CD4-positive, alpha-beta T cell treated with Interleukin-21 for 1 hour (primary cell): ENCODE measurements at places on chromosomes 4 and X.

- no peak for DNase-seq
These were observed 103.1 kb upstream of the FAM47B start for GRCh38 chrX:34839451-34839850.

DNA sequence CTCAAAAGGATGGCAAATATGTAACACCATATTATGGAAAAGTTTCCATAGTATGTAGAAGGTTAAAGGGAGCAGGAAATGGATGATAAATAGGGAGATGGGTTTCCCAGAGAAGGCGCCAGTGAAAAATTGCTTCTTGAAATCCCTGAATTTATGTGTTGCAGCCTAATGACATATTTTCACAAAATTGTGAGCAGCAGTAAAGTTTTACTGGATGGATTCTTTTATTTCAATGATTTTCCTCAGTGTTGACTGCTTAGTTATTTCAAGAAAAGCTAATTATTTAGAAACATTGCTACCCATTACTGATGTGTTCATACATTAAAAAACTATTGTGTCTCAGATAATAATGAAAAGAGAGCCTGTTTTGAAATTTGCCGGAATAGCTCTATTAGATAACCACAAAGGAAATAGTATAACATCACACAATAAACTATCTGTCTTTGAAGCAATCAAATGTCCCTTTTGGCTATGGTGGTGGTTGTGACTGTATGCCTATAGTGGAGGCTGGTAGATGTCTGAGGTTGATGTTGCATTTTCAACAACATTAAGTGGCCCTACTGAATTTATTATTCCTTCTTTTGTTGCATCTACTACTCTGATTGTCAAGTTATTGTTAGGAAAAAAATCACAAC lies 169.9 kb upstream of the HAND2 start:
- DNase-seq: no peak

- DNase-seq: no peak
These were observed 95.9 kb downstream of the CFAP299 start for GRCh38 chr4:80431203-80431965.

- DNase-seq: peak; percentile 67
These were observed at the start of the genes DHRSX and ZBED1 for GRCh38 chrX:2500803-2501558. Gene DHRSX (minus strand): TSS chrX:2500976. CDS start chrX:2500925, 51 bp downstream. Gene ZBED1 (minus strand): TSS chrX:2500976. CDS start chrX:2490719, 10,257 bp downstream.

- DNase-seq: no peak
These were observed 200.0 kb downstream of the BCOR start for GRCh38 chrX:39897741-39898097.

DNA sequence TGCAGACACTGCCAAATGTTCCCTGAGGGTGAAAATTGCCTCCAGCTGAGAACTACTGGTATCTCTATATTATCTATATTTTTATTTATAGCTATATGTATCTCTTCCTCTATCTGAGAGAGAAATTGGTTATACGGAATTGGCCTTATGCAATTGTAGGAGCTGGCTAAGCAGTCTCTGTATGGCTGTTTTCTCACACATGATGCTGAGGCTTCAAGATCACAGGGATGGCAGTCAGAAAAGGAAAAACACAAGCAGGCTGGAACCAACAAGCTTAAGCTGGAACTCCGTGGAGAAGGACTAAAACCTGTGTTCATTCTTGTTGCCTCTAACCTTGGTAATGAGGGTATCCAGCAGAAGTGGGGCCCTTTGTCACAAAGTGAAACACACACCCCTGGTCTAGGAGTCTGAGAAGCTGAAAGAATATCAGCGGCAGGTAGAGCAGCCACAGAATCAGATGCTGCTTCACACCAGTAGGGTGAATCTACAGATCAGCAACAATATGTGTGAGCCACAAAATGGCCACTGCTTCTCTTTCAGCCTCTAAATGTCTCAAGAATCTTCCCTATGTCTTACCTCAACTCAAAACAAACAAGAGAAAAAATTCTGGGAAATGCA lies 166.5 kb upstream of the PPP1R2C start:
- peak; percentile 52 for DNase-seq

DNA sequence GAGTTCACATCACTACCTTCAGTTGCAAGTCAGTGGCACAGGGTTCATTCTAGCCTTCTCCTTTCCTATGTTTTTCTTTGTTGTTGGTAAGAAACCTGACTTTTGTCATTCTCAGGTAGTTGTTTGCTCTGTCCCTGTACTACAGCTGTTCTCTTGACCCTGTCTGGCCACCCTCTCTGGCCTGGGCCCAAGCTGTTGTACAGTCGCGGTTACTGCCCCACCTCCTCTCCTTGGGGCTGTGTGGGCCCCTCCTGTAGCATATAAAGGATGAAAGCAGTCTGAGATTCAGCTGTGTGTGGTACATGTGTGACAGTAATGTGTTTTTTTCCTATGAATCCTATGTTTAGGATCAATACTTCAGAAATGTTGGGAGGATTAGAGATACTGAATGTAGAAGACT lies 12.5 kb downstream of the MOB1B start:
- DNase-seq: no peak

- no peak for DNase-seq
These were observed 167.5 kb downstream of the DCTD start for GRCh38 chr4:182749667-182750167.

DNA sequence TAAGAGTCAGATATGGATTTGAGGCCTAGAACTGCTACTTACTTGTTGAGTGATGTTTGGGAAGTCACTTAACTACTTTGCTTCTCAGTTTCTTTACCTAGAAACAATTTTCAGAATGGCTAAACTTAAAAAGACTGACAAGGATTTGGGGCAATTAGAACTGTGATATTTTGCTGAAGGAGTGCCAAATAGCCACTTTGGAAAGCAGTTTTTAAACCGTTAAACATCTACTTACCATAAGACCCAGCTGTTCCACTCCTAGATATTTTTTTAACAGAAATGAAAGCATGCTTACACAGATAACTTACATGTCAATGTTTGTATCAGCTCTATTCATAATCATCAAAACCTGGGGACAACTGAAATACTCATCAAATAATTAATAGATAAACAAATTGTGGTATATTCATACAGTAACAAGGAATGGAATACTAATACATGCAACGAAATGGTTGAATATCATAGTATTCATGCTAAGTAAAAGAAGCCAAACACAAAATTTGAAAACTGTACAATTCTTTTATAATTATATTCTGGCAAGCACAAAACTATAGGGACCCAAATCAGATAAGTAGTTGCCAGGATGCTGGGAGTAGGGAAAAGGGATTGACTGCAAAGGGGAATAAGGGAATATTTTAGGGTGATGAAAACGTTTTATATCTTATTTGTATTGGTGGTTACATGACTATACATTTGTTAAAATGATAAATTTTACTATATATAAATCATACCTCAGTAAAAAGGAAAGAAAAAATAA lies 24.0 kb downstream of the RPA4 start:
- no peak for DNase-seq

GRCh38 chr4:156790866-156791265 lies 180.7 kb downstream of the PDGFC start:
- no peak for DNase-seq

DNA sequence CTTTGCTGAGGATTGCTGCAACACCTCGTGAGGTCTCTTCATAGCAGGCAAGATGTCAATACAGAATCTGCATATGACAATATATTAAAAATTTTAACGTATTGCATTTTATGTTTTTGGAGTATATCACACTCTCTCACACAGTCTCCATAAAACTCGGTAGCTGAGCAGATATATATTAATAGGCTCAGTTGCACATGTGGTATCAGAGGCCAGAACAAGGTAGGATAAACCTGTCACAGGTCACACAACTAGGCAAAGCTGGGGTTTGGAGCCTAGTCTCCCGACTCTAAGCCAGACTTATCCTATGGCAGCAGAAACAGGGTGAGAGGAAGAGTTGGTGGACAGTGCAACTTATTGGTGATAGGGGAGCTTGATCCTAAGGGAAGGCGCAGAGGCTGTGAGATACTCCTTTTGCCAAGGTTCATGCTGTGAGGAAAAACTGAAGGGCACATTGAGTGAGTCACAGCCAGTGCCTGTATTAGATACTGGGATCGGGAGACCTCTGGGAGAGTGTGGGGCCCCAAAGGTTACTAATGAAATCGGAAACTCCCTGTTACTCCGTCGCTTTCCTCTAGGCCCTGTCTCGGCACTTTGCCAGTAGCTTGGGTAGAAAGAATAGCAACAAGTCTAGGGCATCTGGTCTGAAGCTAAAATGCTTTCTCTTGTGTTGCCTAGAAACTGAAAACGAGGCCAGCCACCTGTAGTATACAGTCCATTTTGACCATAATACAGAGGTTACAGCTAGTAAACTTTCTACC lies 195.7 kb downstream of the ARHGAP10 start:
- DNase-seq: no peak

DNA sequence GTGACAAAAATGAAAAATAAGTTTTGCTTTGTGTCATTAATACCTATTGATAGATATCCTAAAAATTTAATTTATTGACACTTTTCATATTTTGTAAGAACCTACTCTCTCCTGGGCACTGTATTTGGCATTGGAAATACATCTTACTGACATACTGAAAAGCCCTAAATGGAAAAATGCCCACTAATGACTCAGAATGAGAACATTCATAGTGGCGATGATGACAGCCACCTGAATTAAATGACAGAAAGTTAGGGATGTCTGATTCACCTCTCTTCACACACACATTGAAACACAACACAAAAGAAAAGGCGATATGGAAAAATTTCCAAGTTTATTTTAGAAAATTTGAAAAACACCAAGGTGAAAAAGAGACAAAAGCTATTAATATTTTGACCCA lies 992.3 kb downstream of the STPG2 start:
- DNase-seq: no peak

DNA sequence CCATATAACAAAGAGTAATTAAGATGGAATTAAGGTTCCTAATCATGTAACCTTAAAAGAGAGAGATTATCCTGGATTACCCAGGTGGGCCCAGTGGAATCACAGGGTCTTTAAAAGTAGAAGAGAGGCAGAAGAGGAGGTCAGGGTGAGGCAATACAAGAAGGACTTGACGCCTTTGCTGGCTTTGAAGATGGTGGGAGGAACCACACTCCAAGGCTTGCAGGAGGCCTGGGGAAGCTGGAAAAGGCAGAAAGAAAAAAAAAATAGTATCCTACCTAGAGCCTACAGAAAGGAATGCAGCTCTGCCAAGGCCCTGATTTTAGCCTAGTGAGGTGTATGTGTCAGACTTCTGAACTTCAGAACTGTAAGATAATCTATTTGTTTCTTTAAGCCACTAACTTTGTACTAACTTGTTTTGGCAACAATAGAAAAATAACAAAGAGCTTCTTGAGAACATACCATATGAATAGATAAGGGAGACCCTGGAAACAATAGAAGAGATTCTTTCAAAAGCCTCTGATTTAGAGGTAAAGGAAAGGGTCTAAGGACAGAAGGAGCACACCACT lies 229.9 kb upstream of the TTC29 start:
- no peak for DNase-seq
